ENCODE measurements at places on chromosomes 11 and 22.
A peak's percentile ranks its signal among the peaks of the same experiment; 100 is the strongest.

- DNase-seq: no peak
Observed at GRCh38 chr11:117375960-117376359, 48.3 kb downstream of the CEP164 start.

DNA sequence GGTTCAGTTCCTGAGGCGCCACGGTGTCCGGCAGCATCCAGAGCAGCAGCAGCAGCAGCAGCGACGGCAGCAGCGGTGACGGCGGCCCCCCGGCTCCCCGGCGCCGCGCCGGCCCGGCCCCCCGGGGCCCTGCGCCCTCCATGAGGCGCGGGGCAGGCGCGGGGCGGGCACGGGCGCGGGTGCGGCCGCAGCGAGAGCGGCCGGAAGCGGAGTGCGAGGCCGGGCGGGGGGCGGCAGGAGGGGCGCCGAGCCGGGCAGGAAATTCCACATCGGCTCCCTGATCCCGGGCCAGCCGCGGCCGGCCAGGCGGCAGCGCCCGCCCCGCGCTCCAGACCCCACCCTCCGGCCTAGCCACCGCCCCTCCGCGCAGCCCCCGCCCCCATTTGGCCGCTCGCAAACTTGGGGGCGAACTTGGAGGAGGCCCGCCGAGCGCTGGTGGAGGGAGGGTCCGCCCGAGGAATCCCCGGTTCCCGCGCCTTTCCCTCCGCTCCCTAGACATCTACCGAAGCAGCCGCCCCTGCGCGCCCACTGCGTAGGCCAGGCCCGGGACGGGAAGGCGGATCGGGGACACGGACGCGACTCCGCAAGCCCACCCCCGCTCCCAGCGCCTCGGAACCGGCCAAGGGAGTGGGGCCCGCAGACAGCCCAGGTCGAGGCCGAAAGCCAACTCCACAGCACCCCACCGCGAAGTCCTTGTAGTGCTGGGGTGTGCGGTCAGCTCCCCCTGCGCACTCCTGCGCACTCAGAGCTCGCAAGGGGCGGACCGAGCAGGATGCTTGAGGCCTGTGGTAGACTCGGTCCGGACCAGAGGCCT, at the start of gene SCARF2:
TSS of gene SCARF2 (minus strand) at position 213 of the 814 bp plus-strand sequence. CDS start at position 142, 71 bp downstream.
- peak; percentile 23 for DNase-seq

GRCh38 chr11:28903716-28904115, 795.5 kb downstream of the METTL15 start:
- DNase-seq: no peak

GRCh38 chr11:36395978-36396736, 100.1 kb downstream of the PRR5L start:
- no peak for DNase-seq

GRCh38 chr22:44341431-44342346, 28.9 kb upstream of the SHISAL1 start:
- no peak for DNase-seq

- DNase-seq: no peak
Observed at GRCh38 chr11:18726040-18726439, at the start of gene IGSF22. Gene IGSF22, minus strand, starts transcription at chr11:18726188. Its CDS starts 1,952 bp downstream, at chr11:18724236.

DNA sequence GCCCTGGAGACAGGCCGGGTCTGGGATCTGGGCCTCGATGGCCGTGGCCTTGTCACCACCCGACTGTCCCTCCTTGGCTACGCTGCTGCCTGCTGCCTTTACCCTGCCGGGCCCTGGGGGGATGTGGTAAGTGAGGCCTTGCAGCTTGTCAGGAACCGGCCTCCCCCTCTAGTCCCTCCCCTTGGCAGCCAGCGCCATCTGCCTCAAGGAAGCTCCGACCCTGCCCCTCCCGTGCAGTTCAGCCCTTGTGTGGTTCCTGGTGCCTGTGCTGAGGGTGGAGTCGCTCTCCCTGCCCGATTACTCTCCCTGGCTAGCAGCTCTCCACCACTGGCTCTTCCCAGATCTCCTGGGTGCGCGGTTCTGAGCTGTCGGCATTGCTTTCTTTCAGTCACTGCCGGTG, 33.7 kb downstream of the CTTN start:
- no peak for DNase-seq

GRCh38 chr11:32068134-32068870, 22.6 kb upstream of the RCN1 start:
- no peak for DNase-seq

- DNase-seq: no peak
Observed at GRCh38 chr11:129223260-129223659, 31.1 kb upstream of the ARHGAP32 start.

Measured in ACHN (cell line).